Esophagus (tissue), 2 donors: ENCODE measurements at places on chromosomes 2 and 18. TPM values are rescaled to one million over a fixed set of nuclear protein-coding genes. Genes with fewer than 3 reads are reported as not detected.

The NCK2 gene
- polyA plus RNA-seq = 72.3 TPM

The SPP2 gene
- polyA plus RNA-seq = not detected

The GYPC gene
- 25.0 TPM for polyA plus RNA-seq

The RAMP1 gene
- polyA plus RNA-seq = 7.5 TPM

The AOX1 gene
- 1.9 TPM for polyA plus RNA-seq
